Fibroblast of mammary gland (primary cell): ENCODE measurements at places on chromosomes 2 and 18.
A peak's percentile ranks its signal among the peaks of the same experiment; 100 is the strongest.

- no peak for DNase-seq
Observed at GRCh38 chr2:238507836-238508235, 81.1 kb downstream of the ASB1 start.

GRCh38 chr2:230924470-230925341 lies at the start of gene GPR55:
Gene GPR55, minus strand, starts transcription at chr2:230925242. Its CDS starts 14,280 bp downstream, at chr2:230910962.
- no peak for DNase-seq

DNA sequence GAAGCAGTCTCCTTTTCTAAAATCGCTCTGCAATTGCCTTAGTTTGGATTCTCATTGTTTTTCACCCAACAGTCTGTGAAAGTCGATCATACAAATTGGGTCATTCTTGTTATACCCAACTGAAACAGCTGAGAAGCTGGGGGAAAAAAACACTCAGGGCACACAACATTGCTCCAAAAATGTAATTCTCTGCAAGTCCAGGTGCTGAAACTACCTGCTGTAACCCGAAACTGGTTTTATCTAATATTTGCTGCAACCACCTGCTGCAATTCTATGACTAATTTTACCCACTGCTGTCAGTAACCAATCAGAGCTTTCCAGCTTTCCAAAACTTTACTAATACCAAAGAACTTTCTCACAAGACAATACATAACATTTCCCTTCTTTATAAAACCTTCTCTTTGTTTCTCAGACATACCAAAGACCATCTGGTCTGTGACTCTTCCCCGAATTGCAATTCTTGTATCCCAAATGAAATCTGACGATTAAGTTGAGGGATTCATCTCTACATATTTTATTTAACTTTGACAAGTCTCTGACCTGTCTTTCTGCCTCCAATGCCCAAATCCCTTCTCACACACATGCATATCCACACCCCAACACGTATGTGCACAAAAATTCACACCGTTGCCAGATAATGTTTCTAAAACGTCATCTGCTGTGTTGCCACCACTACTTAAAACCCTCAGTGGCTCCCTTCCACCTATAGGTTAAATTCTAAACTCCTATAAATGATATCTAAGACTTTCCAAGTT lies 198.3 kb downstream of the PIEZO2 start:
- DNase-seq = no peak

DNA sequence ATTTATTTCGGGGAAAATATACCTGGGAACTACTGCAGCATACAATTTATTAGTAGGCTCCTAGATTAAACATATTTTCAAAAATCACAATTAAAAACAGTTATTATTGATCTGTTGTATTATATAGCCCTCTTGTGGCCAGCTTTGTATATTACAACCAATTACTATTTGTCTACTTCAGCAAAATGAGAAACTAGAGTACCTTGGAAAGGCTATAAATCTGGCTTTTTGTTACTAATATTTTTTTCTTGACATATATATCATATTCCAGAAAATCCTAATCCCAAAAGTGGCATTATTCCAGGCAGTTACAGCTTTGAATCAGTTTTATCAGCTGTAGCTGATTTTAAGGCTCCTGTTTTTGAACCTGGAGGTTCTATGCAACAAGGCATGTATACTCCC lies 101.2 kb downstream of the UBR3 start:
- DNase-seq = peak; percentile 67

- DNase-seq = no peak
Observed at GRCh38 chr2:121038891-121039616, 245.9 kb downstream of the TFCP2L1 start.

DNA sequence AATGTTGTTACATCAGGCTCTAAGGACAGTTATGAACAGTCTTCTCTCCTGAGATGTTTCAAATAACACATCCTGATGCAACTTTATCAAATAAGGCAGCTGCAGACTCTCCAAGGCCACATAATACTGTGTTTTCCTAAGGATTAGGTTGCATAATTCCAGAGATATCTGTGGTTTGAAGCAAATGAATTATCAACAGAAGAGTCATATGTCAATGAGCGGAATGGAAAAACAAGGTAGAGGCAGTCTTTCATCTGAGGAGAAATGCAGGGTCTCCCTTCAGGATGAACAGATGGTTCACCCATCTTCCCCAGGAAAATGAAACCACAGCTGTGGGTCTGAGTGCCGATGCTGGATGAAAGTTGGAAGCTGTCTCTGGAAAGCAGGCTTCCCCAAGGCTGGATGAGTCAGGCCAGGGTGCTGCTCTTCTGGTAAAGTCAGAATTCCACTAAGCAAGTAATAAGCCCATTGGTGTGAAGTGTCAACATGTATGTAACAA lies 22.2 kb downstream of the LYG1 start:
- DNase-seq = peak; percentile 81

- peak; percentile 50 for DNase-seq
Observed at GRCh38 chr2:235055891-235056516, 104.2 kb downstream of the SH3BP4 start.

DNA sequence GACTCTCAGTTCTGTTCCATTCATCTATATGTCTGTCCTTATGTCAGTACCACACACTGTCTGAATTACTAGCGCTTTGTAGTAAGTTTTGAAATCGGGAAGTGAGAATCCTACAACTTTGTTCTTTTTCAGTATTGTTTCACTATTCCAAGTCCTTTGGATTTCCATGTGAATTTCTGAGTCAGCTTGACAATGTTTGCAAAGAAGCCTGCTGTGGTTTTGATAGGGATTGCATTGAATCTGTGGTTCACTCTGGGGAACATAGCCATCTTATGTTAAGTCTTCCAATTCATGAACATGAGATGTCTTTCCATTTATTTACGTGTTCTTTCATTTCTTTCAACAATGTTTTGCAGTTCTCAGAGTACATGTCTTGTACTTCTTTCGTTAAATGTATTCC lies 15.0 kb downstream of the SLC3A1 start:
- peak; percentile 74 for DNase-seq

- no peak for DNase-seq
Observed at GRCh38 chr2:223644136-223644535, 42.0 kb upstream of the SCG2 start.
